IMR-90 (cell line): ENCODE measurements at places on chromosomes 6 and 20. TPM values are rescaled to one million over a fixed set of nuclear protein-coding genes. Genes with fewer than 3 reads are reported as not detected.

The SMLR1 gene
- total RNA-seq = not detected in 2 replicates

The SLC17A2 gene
- not detected in 2 replicates for total RNA-seq

The C6orf58 gene
- not detected in 2 replicates for total RNA-seq

The HRH3 gene
- not detected in 2 replicates for total RNA-seq

DNA sequence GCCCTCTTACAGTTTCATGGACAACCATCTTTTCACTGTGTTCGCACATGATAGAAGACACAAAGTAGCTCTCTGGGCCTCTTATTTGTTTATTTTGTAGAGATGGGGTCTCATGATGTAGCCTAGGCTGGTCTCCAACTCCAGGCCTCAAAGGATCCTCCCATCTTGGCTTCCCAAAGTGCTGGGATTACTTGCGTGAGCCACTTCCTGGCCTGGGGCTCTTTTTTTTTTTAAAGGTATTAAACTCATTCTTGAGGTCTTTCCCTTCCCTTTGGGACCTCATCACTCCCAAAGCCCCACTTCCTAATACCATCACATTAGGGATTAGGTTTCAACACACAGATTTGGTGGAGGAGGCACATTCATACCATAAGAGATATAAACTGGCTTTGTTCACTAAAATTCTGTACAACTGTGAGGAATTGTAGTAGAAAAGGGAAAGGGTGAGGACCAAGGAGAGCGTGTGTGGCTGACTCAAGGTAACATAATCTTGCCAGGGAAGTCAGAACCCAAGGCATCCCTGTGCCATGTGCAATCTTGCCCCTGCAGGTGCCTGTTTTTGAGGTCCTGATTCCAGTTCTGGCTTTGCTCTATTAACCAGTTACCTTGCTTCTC is 45.5 kb downstream of the EIF2S2 start:
- peaks cover 5% of the 10 kb centered on the region for H3K36me3 ChIP-seq
- no peak overlapping the region for H3K4me3 ChIP-seq
- H3K27ac ChIP-seq = no peak overlapping the region

- no peak overlapping the region for H3K27ac ChIP-seq
- H3K4me3 ChIP-seq = no peak overlapping the region
- no peaks in the 10 kb centered on the region for H3K27me3 ChIP-seq
- H3K36me3 ChIP-seq = no peaks in the 10 kb centered on the region
- no peak for DNase-seq
- H3K4me1 ChIP-seq = peaks cover 2% of the 10 kb centered on the region; the same call in 1 of the 2 replicates
Observed at GRCh38 chr6:20716865-20717264, 182.6 kb downstream of the CDKAL1 start.

DNA sequence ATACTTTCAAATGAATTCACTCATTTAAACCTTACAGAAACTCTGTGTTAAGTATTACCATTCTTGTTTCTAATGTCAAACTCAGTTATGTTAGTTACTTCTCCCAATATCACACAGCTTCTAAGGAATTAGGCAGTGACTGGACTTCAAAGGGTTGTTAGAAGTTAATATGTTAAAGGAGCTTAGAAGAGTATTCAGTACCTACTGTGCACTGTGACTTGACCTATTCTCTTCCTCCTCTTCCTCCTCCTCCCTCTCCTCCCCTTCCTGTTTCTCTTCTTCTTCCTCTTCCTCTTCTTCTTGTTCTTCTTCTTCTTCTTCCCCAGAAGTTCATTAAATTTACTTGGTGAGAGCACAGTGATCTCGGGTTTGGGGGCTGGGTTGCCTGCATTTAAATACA is 325.6 kb upstream of the SLC35B3 start:
- no peak overlapping the region for H3K27ac ChIP-seq
- H3K27me3 ChIP-seq = no peaks in the 10 kb centered on the region
- no peaks in the 10 kb centered on the region for H3K4me1 ChIP-seq
- no peak for DNase-seq

DNA sequence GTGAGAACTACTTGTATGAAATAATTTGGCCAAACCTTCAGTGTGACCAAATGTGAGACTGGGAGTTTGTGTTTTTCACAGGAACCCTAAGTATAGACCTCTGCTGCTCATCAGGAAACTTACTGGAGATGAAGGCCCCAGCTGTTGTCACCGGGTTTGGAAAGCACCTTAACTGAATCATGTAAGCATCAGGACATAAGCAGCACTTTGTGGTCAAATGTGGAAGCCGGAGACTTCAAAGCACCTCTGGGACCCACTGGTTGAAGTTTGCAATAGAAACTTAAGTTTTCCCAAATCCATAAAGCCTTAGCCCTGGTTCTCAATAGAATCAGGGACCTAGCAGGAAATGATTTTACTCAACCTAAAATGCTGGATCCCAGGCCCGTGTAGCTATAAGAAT is 14.3 kb downstream of the TTPAL start:
- no peak overlapping the region for H3K27ac ChIP-seq
- H3K27me3 ChIP-seq = no peaks in the 10 kb centered on the region
- no peak for DNase-seq
- H3K36me3 ChIP-seq = peaks cover 36% of the 10 kb centered on the region
- no peak overlapping the region for H3K4me3 ChIP-seq

GRCh38 chr6:124119596-124119995 is 315.9 kb downstream of the NKAIN2 start:
- no peaks in the 10 kb centered on the region for H3K27me3 ChIP-seq
- no peaks in the 10 kb centered on the region for H3K4me1 ChIP-seq
- H3K4me3 ChIP-seq = no peak overlapping the region

GRCh38 chr6:93581371-93581770 is 162.0 kb upstream of the EPHA7 start:
- H3K36me3 ChIP-seq = no peaks in the 10 kb centered on the region
- no peak for DNase-seq
- H3K27me3 ChIP-seq = no peaks in the 10 kb centered on the region
- H3K4me3 ChIP-seq = no peak overlapping the region

DNA sequence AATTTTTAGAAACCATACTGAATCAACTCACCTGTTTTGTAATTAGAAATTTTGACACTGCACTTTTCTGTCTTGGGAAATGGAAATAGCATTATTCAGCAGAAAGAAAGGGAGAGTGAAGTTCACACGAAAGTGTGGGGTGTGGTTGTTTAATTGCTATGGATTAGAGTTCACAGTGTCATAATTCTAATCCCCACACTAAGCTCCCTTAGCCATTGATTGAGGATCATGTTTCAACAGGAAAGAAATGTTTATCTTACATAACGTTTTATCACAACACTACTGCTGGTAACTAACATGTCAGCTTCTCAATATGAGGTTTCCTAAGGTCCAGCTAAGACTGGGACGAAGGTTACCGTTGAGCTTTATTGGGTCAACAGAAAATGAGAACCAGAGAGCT is 31.4 kb upstream of the GSTA5 start:
- H3K27me3 ChIP-seq = no peaks in the 10 kb centered on the region
- H3K36me3 ChIP-seq = no peaks in the 10 kb centered on the region
- peaks cover 16% of the 10 kb centered on the region for H3K4me1 ChIP-seq
- H3K4me3 ChIP-seq = no peak overlapping the region
- peak; percentile 10 for DNase-seq

DNA sequence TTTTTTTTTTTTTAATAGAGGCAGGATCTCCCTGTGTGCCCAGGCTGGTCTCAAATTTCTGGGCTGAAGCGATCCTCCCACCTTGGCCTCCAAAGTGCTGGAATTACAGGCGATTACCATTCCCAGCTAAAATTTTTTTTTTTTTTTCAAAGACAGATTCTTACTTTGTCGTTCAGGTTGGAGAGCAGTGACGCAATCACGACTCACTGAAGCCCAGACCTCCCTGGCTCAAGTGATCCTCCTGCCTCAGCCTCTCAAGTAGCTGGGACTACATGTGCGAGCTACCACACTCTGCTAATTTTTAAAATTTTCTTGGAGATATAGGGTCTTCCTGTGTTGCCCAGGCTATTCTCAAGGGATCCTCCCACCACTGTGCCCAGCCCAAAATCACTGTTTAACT is 58.0 kb upstream of the MYO6 start:
- H3K4me3 ChIP-seq = no peak overlapping the region
- peak; percentile 31 for DNase-seq
- H3K4me1 ChIP-seq = no peaks in the 10 kb centered on the region
- H3K27me3 ChIP-seq = no peaks in the 10 kb centered on the region
- no peak overlapping the region for H3K27ac ChIP-seq
- H3K36me3 ChIP-seq = peaks cover 20% of the 10 kb centered on the region

DNA sequence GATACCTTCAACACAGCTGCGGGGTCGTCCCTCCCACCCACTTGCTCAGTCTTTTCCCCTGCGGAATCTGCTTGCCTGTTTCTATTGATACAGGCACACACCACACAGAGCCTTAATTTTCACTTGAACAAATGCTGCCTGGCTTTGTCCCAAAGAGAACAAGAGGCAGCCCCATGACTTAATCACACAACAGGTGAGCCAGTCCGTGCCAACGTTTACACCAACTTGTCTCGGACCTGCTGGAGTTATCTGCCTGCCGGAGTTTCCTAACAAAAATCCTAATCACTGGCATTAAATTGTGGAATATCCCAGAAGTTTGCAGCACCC is 186.8 kb upstream of the RREB1 start:
- no peak overlapping the region for H3K27ac ChIP-seq
- H3K36me3 ChIP-seq = no peaks in the 10 kb centered on the region
- no peaks in the 10 kb centered on the region; the same call in 1 of the 2 replicates for H3K27me3 ChIP-seq

GRCh38 chr6:109623288-109623687 is 67.7 kb downstream of the AK9 start:
- H3K36me3 ChIP-seq = no peaks in the 10 kb centered on the region
- no peak overlapping the region for H3K27ac ChIP-seq
- H3K27me3 ChIP-seq = no peaks in the 10 kb centered on the region; the same call in 1 of the 2 replicates
- DNase-seq = no peak

- no peak for DNase-seq
- no peaks in the 10 kb centered on the region for H3K4me1 ChIP-seq
- no peak overlapping the region for H3K4me3 ChIP-seq
- no peaks in the 10 kb centered on the region for H3K27me3 ChIP-seq
Observed at GRCh38 chr6:126446248-126446647, 106.3 kb downstream of the CENPW start.

DNA sequence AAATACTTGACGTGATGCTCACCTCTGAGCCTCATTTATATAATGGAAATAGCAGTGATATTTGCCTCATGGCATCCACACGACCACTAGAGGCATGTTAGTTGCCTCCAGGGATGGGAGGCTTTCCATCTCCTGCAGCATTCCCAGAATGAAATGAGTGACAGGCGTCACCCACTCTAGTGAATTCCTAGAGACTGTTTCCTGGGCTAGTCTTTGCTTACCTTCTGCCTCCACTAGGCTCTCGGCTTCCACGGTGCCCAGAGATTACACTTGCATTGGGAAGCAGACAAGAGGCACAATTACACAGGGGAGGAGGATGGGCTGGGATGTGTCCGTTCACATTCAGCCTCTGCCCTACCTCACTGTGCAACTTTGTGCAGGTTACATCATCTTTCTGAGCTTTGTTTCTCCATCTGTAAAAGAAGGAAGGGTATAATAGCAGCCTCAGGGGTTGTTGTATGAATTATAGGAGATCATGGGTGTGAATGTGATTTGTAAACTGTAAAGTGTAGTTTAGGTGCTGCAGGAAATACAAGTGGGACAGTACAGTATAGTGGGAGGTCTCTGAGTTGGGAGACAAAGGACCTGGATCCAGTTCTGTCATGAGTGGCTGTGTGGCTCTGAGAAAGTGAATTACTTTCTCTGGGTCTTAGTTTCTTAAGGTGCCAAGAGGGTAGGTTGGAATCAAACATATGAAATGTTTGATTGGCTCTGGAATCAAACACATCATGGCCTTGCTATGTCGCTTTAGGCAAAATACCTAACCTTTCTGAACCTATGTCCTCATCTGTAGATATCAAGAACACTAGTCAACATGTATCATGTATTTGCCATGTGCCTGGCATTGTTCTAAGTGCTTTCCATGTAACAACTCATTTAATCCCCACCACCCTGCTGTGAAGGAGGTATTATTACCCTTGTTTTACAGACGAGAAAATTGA is 3.6 kb upstream of the VSTM2L start:
- peaks cover 62% of the 10 kb centered on the region for H3K27me3 ChIP-seq
- no peak for DNase-seq
- no peaks in the 10 kb centered on the region for H3K36me3 ChIP-seq
- no peak overlapping the region for H3K27ac ChIP-seq
- no peaks in the 10 kb centered on the region; the same call in 1 of the 2 replicates for H3K4me1 ChIP-seq

DNA sequence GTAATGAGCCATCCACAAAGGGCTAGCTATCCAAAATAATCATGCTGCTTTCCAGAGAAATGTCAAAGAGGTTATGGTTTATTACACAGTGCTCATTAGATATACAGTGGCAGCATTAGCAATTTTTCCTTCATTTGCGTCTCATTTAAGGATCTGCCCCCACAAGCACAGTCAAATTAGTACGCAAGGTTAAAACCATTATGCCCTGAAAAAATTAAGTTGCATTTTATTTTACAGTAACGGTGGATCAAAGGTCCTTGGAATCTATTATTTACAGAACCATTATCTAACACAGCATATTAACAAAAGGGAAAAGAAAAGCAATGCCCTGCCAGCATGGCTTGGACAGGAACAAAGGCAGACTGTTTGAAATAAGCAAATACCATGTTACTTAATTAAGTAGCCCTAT is 144.8 kb downstream of the PDSS2 start:
- no peak overlapping the region for H3K27ac ChIP-seq
- no peak for DNase-seq
- no peaks in the 10 kb centered on the region for H3K27me3 ChIP-seq

GRCh38 chr6:125245523-125246264 is 56.1 kb downstream of the HDDC2 start:
- H3K36me3 ChIP-seq = no peaks in the 10 kb centered on the region
- H3K4me3 ChIP-seq = no peak overlapping the region
- H3K27me3 ChIP-seq = no peaks in the 10 kb centered on the region
- DNase-seq = no peak

DNA sequence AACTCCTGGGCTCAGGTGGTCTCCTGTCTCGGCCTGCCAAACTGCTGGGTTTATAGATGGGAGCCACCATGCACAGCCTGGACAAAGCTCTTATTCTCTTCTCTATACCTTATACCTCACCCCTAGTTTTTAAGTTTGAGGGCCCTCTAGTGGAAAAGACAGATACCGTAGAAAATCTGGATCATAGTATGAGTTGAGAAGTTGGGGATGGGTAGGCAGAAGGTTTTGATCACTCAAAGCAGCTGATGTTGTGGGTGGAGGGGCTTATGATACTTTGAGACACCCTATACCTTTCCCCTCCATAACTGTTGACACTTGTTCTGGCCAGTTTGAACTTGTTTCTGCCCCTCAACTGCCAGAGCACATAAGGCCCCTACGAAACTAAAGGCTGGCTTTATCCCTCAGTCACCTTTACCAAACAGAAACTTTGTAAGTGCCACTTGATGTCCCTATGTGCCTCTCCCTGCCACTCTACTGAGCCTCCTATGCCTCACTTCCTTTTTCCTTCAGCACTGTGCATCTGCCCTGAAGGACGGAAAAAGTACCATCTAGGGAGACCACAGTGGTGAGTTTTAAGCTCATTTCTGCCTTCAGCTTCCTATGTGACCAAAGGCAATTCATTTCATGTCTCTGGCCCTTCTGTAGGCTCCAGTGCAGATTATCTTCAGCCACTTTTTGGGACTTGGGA is 28.6 kb downstream of the RALY start:
- no peak overlapping the region for H3K4me3 ChIP-seq
- DNase-seq = no peak

- H3K27ac ChIP-seq = no peak overlapping the region
- no peak overlapping the region for H3K4me3 ChIP-seq
- no peaks in the 10 kb centered on the region for H3K4me1 ChIP-seq
- no peaks in the 10 kb centered on the region for H3K36me3 ChIP-seq
- DNase-seq = peak; percentile 56
Observed at GRCh38 chr6:99905209-99906106, 88.6 kb downstream of the MCHR2 start.
